T-helper 9 cell (primary cell): ENCODE measurements at places on chromosomes 2 and 18.

- DNase-seq, result no peak
These were observed 2.1 kb downstream of the SPOPL start for GRCh38 chr2:138503652-138504051.

- no peak for DNase-seq
These were observed 26.3 kb downstream of the ASAP2 start for GRCh38 chr2:9232886-9233285.

- DNase-seq, result no peak
These were observed 3.3 kb upstream of the MTLN start for GRCh38 chr2:110215566-110216158.

DNA sequence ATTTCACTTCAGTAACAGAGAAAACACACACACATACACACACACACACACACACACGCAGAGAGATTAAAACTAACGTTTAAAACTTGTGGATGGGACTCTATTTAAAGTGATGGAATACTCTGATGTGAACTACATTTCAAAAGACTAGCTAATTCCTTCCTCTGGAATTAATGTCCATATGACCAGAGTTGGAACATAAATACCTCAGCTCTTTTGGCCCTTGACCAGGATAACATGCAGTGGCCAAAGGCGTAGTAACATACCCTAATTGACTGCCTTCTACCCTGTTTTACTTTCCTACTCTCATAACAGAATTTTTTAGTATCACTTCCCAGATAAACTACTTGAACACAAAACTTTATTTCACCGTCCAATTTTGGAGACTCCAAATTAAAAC is 671.3 kb upstream of the CHAC2 start:
- no peak for DNase-seq

- no peak for DNase-seq
These were observed 22.1 kb downstream of the EXOC6B start for GRCh38 chr2:72803626-72804320.

- no peak for DNase-seq
These were observed 142.4 kb downstream of the EN1 start for GRCh38 chr2:118705032-118705431.

DNA sequence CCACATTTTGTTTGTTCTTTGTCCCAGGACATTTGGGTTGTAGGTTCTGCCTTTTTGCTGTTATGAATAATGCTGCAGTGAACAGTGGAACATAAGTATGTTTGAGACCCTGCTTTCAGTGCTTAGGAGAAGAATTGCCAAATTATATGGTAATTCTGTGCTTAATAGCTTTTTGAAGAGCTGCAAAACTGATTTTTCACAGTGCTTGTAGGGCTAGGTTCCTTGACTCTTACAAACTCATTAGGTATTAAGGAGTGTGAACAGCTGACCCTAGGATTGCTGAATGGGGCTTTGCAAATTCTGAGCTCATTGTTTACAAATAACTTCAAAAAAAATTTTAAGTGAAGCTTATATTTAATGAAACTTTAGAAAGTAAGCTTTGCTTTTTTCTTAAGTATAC is 154.2 kb downstream of the LTBP1 start:
- DNase-seq, result no peak
